WTC11 (cell line): ENCODE measurements at places on chromosomes 6 and 20. TPM values are rescaled to one million over a fixed set of nuclear protein-coding genes. Genes with fewer than 3 reads are reported as not detected.

The SRMS gene
- total RNA-seq, result 0.21 to 0.46 TPM (median 0.26 TPM) in 3 replicates

The BFSP1 gene
- 1.9 to 3.0 TPM (median 2.7 TPM) in 3 replicates for total RNA-seq

The PTCHD4 gene
- 0.69 to 1.6 TPM (median 1.0 TPM) in 3 replicates for total RNA-seq

The NUS1 gene
- total RNA-seq, result 59.3 to 73.8 TPM (median 62.1 TPM) in 3 replicates

The FOXC1 gene
- 6.1 to 10.7 TPM (median 7.2 TPM) in 3 replicates for total RNA-seq

DNA sequence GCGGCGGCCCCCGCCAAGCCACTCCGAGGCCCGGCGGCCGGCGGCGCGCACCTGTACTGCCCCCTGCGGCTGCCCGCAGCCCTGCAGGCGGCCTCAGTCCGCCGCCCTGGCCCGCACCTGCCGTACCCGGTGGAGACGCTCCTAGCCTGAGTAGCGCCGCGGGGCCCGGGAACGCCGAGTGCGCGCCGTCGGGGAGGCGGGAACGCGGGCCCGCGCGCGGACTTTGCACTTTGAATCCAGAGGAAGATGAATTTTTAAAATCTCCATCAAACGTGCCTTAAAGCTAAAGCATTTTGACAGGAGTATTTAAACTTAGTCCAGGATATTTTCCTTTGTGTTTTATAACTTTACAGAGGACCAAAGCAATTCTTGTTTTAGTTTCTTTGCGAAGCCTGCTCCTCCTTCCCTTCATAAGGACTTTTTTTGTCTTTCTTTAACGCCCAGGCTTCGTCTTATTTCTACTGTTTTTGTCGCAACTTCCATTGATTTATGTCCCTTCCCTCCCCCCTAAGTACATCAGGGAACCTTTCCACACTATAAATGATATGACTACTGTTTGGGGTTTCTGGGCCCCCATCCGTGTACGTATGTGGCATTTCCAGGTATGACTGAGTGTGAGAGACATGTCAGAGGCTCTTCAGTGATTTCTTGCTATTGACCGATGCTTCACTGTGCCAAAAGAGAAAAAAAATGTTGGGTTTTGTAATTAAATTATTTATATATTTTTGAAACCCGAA lies 2.0 kb downstream of the FOXQ1 start:
- peak overlapping the region; percentile 62 for H3K4me3 ChIP-seq
- peaks cover 2% of the 10 kb centered on the region; the same call in 1 of the 2 replicates for H3K36me3 ChIP-seq
- H3K27ac ChIP-seq, result no peak overlapping the region
- peak; percentile 75 for DNase-seq
